ENCODE measurements at places on chromosomes 5 and 9. TPM values are rescaled to one million over a fixed set of nuclear protein-coding genes. Genes with fewer than 3 reads are reported as not detected.

Gene TAF11L10
- not detected for total RNA-seq

Gene SHOC1
- total RNA-seq, result 0.37 TPM

Gene PGM5
- total RNA-seq, result 35.2 TPM

Gene HSPB3
- total RNA-seq, result 1.8 TPM

Gene SPATA6L
- total RNA-seq, result 2.5 TPM

Gene RLN1
- not detected for total RNA-seq

Gene CAPSL
- total RNA-seq, result not detected

Gene ZNF883
- total RNA-seq, result 2.8 TPM

Gene AQP3
- 101 TPM for total RNA-seq

Gene TAS2R1
- 1.0 TPM for total RNA-seq

Gene STKLD1
- 0.48 TPM for total RNA-seq

Gene NLN
- 24.3 TPM for total RNA-seq

Gene AP3B1
- 41.4 TPM for total RNA-seq

Gene OTP
- not detected for total RNA-seq

Gene FOXD4L5
- total RNA-seq, result 0.04 TPM

Gene COL23A1
- 5.1 TPM for total RNA-seq

Gene IFNA10
- not detected for total RNA-seq

Gene FAM219A
- 8.8 TPM for total RNA-seq

Gene URM1
- 33.8 TPM for total RNA-seq

Gene MRPL22
- 28.7 TPM for total RNA-seq

Gene CDH12
- total RNA-seq, result 44.5 TPM

Gene NXNL2
- total RNA-seq, result 0.84 TPM

Gene IFNA21
- total RNA-seq, result not detected

Gene SHISAL2B
- not detected for total RNA-seq

Gene AGXT2
- total RNA-seq, result 8.0 TPM

Gene SLC25A48
- total RNA-seq, result 1.0 TPM

Gene C7
- total RNA-seq, result 43.5 TPM

Gene ELOVL7
- 41.8 TPM for total RNA-seq

Gene GLDC
- total RNA-seq, result 18.4 TPM

Gene ZNG1C
- 41.7 TPM for total RNA-seq

Gene FYB1
- 2.4 TPM for total RNA-seq

Gene PDE6A
- total RNA-seq, result 3.6 TPM

Gene PFN3
- total RNA-seq, result not detected

Gene CTSV
- 107 TPM for total RNA-seq

Gene BARHL1
- not detected for total RNA-seq

Gene SLIT3
- 43.8 TPM for total RNA-seq

Gene SIT1
- total RNA-seq, result not detected

Gene LHFPL2
- total RNA-seq, result 39.9 TPM

Gene OLFM1
- 4.8 TPM for total RNA-seq

Gene GPR150
- total RNA-seq, result not detected

Gene F2RL2
- total RNA-seq, result 2.6 TPM

Gene SLC36A2
- not detected for total RNA-seq

Gene FAM120A
- 49.3 TPM for total RNA-seq

Gene RELL2
- total RNA-seq, result 16.9 TPM

Gene QRFP
- not detected for total RNA-seq

Gene OR1Q1
- not detected for total RNA-seq

Gene ANKHD1
- total RNA-seq, result 70.7 TPM

Gene C5orf15
- total RNA-seq, result 126 TPM

Gene CDC26
- 39.8 TPM for total RNA-seq

Gene GGTA1
- total RNA-seq, result 0.07 TPM

Gene SLC25A2
- total RNA-seq, result 1.7 TPM

Gene MARCOL
- total RNA-seq, result not detected

Data from hepatocyte (in vitro differentiated cells).